MV-4-11 (cell line): ENCODE measurements at places on chromosomes 12 and 14.

- no peak for DNase-seq
Measured at GRCh38 chr14:58430156-58430555, 2.6 kb downstream of the KIAA0586 start.

DNA sequence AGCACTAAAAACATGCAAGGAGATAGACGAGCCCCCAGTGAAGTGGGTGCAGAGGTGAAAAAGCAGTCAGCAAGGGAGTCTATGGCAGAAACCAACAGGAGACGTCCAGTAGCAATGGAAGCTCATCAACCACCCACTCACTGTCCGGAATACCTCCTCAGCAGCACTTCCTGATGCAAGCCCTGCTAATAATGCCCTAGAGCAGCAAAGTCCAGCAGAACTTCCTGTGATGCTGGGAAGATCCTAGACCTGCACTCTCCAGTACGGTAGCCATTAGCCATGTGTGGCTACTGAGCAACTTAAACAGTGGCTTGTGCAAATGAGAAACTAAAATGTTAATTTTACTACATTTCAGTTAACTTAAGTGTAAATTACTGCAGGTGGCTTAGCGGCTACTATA lies 11.0 kb downstream of the SERPINA9 start:
- DNase-seq = no peak

GRCh38 chr12:104673696-104674482 lies 217.1 kb downstream of the CHST11 start:
- no peak for DNase-seq

GRCh38 chr12:108622421-108622820 lies 11.3 kb downstream of the SELPLG start:
- DNase-seq = peak; percentile 60

- DNase-seq = no peak
Measured at GRCh38 chr12:82867762-82868500, 181.2 kb downstream of the TMTC2 start.

DNA sequence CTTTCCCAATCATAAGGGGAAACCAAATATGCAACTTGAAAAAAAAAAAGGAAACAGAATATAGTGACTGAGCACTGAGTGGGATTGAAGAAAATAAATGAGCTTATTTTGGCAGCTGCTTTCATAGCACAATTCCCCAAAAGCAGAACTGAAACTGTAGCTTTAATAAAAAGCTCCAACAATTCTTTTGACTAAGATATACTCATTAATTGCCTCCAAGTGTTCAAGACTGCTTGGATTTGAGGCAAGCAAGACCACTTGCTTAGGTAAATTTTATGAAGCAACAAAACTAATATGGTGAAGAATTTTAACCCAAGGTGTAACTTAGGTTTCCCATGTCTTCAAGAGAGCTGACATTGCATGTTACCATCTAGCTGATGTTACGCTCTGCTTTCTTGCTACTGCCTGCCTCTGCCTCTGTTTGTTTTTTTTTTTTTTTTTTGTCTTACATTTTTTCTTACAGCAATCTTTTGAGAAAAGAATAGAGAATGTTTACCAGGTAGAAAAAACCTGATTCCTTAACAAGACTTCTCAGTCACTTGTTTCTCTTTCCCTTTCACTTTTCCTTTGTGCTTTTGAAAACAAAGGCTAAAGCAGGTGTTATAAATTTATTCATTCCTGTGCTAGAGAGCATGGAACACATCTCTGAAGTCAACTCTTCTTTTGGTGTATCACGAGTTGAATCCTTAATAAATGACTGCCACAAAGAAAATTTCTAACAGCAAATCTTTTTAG lies 134.4 kb downstream of the BCAT1 start:
- DNase-seq = peak; percentile 91

DNA sequence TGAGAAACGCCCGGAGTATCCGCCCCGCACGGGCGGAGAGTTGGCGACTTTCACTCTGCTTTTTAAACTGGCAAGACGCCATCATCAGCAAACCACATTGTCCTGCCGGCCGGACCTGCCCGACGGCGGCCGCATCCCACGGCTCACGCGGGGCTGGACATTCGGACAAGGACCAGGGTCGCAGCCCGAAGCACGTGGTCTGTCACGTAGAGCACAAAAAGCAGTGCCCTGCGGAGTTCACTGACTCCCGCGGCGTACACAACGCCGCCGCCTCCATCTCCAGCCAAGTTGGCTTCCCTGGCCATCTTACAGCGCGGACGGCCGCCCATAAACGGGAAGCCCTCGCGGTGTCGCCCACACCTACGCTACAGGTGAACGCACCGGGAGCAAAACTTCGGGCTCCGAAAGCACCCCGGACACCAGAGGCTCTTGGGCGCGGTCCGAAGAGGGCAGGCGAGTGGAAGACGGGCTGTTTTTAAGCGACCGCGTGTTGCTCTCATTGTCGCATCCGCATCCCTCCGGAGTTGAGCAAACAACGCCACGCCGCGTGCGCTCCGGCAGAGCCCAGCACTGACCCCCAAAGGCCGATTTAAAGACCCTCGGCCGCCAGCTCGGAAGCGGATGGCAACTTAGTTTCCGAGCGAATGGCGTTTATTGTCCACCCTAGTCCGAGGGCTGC lies 966 bp downstream of the SINHCAF start:
- no peak for DNase-seq

DNA sequence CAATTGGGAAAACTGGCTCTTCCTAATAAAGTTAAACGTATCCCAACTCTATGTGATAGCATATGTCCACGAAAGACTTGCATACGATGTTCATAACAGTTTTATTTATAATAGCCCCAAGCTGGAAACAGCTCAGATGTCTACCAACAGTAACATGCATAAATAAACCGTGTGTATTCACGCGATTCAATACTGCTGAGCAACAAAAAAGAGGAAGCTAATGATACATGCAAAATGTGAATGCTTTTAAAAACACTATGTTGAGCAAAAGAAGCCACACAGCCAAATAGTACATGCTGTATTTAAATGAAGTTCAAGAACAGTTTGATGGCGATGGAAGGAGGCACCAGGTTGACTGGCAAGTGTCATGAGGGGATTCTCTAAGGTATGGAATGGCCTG lies 55.7 kb downstream of the TRIM9 start:
- DNase-seq = peak; percentile 76

- no peak for DNase-seq
Measured at GRCh38 chr14:101591582-101591981, 30.3 kb downstream of the DIO3 start.

GRCh38 chr14:63465347-63465746 lies 77.8 kb downstream of the PPP2R5E start:
- DNase-seq = no peak

- DNase-seq = no peak
Measured at GRCh38 chr12:67517181-67517887, 131.2 kb upstream of the DYRK2 start.

GRCh38 chr12:57549909-57550640 lies at the start of gene KIF5A:
TSS of gene KIF5A (plus strand) at chr12:57550044. CDS start at chr12:57550272, 228 bp downstream.
- DNase-seq = no peak

DNA sequence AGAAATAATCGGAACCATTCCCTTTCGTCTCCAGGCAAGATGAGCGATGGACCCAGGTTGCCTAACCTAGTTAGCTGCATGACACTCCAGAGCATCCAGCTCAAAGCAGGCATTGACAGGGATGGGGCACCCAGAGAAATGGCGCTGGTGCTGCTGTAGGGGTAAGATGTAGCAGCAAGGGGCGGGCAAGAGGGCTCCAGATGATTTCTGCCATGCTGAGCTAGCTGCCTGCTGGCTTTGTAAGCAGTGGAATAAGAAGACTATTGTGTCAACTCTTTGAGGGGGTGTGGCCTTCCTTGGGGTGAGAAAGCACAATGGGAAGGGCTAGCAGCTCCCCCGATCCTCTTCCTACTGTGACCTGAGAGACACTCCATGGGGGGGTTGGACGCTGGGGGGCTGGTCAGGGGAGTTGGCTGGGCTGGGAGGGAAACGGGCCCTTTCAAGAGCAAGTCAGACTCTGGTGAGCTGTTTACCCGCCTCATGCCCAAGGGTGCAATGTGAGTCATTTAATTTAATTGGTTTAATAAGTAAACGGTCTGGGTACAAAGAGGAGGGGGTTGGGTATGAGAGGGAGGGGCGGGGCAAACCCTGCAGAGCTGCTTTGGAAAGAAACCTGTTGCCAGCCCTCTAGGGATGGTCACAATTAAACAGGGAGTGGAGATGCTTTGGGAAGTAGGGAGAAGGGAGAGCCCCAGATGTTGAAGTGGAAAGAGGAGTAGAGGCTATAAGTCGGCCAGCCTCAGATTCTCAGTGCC lies 50.5 kb downstream of the B4GALNT3 start:
- no peak for DNase-seq

DNA sequence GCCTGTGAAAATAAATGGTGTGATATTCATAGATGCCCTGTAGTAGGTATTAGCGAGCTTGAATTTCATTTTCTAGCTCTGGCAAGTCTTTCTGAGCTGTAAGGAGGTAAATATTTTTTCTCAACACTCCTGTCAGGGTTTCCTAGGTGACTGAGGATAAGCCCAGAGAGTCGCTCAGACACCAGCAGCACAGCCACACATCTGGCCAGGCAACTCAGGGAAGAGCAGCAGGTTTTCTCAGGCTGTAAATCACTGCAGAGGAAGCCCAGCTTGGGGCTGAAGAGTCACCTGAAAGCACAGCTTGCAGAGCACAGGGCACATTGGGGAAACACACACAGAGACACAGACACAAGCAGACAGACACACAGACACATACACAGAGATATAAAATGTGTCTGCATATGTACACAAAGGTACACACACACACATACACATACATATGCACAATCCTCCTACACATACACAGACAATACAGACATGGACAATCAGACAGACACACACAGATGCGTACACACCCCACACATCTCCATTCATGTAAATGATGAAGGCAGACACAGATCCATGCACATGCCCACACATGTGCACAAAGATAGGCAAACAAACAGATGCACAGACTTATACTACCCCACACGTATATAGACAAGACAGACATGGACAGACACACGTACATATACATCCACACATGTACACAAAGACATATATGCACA lies 232.0 kb upstream of the TMTC1 start:
- no peak for DNase-seq

- DNase-seq = no peak
Measured at GRCh38 chr12:51012570-51013236, 13.5 kb downstream of the SLC11A2 start.

GRCh38 chr12:46692606-46693005 lies 133.2 kb downstream of the SLC38A4 start:
- no peak for DNase-seq

DNA sequence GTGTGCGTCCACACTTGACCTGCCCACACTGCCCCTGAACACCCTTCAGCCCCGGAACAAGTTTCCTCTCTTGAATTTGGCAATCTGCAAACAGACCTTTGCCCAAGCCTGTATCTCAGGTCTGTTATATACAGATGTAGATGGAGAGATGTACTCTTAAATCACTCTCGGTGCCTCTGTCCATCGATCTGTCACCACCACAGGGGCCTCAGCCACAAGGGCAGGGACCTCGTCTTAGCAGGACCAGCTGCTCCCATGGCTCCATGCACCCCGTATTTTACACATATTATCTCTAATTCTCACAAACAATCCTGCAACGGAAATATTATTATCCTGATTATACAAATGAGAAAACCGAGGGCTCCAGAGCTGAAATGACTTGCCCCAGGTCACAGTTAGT lies 313.4 kb downstream of the BCL11B start:
- no peak for DNase-seq

DNA sequence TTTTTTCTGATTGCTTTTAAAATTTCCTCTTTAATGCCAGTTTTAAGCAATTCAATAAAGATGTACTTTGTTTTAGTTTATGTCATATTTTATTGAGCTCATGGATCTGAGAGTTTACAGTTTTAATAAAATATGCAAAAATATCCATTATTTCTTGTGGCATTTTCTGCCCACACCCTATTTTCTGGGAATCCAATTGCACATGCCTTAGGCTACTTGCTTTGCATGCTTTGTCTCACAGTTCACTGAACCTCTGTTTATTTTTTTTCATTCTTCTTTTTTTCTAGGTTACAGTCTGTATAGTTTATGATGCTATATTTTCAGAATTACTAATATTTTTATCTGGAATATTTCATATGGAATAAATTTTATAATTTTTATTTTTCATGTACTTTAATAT lies 1258.0 kb downstream of the FSCB start:
- DNase-seq = no peak

- DNase-seq = no peak
Measured at GRCh38 chr12:66688846-66689439, 10.1 kb upstream of the GRIP1 start.

DNA sequence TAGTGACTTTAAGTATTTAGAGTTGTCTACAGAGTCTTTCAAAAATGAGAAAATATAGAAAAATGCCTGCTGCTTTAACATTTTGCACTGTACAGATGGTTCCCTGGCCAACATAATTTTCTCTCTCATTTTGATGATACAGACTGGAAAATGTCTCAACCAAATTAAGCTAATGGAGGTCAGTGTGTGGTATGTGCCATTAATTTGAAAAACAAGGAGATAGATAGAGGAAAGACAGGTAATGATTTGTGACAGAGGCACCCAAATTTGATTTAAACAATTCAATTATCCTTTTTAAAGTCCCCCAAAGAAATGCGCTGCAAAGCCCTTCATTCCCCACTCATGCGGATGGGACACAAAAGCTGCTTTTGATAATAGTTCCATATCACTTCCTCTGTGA lies 140.0 kb downstream of the ASCL1 start:
- no peak for DNase-seq

DNA sequence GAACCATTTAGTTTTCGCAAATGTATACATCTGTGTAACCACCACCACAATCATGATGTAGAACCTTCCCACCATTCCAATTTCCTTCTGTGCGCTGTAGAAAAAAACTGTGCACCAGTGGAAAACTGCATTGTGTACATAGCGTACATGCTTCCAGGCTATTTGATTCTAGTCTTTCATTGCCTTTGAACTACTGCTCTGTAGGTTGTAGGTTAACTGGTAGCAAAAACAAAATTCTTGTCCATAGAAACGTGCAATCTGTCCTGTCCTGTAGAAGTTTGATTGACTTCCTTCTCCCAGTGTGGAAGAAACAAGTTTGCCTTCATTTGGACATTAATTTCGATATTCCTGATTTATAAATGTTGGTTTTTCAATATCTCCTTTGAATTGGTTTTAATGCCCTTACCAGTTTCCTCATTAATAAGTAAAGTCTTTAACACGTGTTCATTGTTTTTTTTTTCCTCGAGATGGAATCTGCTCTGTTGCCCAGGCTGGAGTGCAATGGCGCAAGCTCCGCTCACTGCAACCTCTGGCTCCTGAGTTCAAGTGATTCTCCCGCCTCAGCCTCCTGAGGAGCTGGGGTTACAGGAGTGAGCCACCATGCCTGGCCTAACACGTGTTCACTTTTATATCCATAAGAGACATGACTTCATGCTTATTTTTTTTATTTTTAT lies 3.6 kb upstream of the ISM2 start:
- DNase-seq = no peak

- no peak for DNase-seq
Measured at GRCh38 chr12:89259821-89260220, 92.5 kb downstream of the DUSP6 start.

GRCh38 chr12:6352193-6353173 lies 10.6 kb upstream of the TNFRSF1A start:
- peak; percentile 73 for DNase-seq
